Stimulated activated naive B cell treated with anti-CD40 and anti-IgM and Interleukin-4, amounts not matched to agents 10 μg/mL and 1 μg/mL and 100 μg/mL, for 72 hours (primary cell): ENCODE measurements at places on chromosomes 12 and 14.
A peak's percentile ranks its signal among the peaks of the same experiment; 100 is the strongest.

DNA sequence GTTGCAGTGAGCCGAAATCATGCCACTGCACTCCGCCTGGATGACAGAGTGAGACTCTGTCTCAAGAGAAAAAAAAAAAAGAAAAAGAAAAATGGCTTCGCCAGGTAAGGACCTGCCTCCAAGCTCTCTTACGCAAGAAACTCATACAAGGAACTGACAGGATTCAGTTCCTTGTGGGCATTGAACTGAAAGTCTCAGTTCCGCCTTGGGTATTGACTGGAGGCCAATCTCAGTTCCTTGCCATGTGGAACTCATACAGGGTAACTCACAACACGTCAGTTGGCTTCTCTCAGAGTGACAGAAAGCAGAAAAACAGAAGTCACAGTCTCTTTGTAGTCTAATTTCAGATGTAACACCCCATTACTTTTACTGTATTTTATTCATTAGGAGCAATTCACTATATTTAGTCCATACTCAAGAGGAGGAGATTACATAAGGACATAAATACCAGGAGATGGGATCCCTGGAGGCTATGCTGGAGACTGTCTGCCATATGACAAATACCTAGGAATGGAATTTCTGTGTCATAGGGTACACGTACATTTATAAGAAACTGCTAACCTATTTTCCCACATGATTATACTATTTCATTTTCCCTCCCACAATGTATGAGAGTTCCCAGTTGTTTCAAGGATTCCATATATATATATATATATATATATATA is 11.4 kb upstream of the NOPCHAP1 start:
- DNase-seq = peak; percentile 78

- peak; percentile 27 for DNase-seq
These were observed 71.3 kb downstream of the ANKRD9 start for GRCh38 chr14:102437997-102438915.

DNA sequence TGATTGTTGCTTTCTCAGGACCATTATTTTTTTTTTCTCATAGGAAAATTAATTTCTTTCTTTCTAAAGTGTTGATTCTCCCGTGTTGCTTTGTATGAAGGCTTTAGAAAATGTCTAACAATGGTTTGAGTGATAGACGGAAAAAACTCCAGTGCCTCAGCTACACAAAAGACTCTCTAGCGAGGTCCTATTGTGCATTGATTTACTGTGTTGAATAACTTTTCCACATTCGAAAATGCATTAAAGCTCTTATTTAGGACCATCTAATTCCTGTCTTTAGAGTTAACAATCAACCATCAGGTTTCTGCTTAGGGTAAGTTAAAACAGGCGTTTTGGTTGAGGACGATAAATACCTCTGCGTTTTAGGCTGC is 99.6 kb downstream of the PTPN11 start:
- no peak for DNase-seq

DNA sequence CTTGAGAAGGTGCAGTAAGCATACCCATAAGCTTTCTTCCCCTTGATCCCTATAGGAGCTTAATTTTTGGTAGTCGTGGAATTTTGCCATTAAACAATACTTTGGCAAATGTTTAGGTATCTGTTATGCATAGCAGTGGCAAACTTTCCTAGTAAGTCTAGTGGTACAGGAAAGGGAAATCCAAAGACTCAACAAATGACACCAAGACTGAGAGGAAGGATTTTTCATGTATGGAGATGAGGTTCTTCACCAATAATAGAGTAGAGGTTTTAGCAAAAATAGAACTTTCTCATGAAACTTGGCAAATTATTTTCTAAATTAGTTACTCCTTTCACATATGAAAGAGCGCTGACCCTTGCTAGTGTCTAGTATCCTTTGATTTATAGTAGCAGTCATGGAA is 2.8 kb downstream of the EID3 start:
- DNase-seq = no peak

DNA sequence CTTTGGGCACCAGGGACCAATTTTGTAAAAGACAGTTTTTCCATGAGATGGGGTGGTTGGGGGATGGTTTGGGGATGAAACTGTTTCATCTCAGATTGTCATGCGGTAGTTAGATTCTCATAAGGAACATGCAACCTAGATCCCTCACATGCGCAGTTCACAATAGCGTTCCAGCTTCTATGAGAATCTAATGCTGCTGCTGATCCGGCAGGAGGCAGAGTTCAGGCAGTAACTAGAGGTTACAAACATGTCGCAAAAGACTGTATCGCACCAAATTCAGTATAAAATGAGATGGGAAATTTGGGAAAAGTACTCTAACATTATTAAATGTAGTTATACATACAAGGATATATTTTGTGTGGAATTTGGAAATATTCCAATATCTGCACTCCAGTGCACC is 213.2 kb upstream of the LRFN5 start:
- no peak for DNase-seq

- DNase-seq = no peak
These were observed 299.4 kb downstream of the ETNK1 start for GRCh38 chr12:22924391-22924790.

DNA sequence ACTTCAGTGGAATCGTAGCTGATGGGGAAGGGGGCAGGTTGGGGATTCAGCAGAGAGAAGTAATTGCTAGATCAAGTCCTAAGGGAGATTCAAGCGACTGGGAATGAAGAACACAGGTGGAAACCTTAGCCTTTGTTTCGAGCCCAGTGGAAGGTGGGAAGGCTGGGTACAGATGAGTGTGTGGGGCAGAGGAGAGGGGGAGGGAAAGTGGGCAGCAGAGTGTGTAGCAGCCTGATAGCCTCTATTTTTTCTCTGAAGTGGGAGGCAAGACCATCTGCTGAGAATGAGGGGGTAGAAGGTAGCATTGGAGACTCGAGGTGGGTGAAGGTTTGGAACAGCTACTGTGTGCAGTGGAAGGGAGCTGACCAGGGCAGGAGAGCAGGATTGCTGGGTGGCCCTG is 91.0 kb downstream of the ADCK1 start:
- DNase-seq = no peak

- DNase-seq = peak; percentile 12
These were observed 95.1 kb upstream of the RFX4 start for GRCh38 chr12:106487664-106488063.

- no peak for DNase-seq
These were observed 30.3 kb downstream of the YEATS4 start for GRCh38 chr12:69389831-69390230.

GRCh38 chr12:128336204-128337070 is 69.5 kb downstream of the TMEM132C start:
- DNase-seq = no peak

- DNase-seq = no peak
These were observed 83.7 kb downstream of the DPF3 start for GRCh38 chr14:72810201-72810600.

DNA sequence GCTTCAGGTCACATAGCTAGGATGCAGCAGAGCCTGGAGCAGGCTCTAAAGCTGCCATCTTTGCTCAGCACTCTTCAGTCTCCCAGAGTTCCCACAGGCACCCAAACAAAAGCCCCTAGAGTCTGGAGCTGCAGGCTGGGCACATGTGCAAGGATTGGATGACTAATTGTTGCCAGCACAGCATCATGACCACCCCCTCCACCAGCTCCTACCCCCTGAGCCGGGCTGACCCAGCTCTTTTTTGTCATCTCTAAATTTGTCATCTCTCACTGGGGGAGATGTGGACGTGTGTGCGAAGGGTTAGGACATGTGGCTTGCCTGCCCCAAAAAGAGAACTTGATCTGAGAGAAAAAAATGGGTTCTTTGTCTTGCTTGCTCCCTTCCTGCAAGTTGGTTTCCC is 4.3 kb upstream of the MMP19 start:
- DNase-seq = no peak

- DNase-seq = no peak
These were observed 42.2 kb upstream of the PTGR2 start for GRCh38 chr14:73809391-73809790.
